ENCODE measurements at places on chromosomes 12 and 14.
A peak's percentile ranks its signal among the peaks of the same experiment; 100 is the strongest.

- no peak for DNase-seq
Observed at GRCh38 chr12:111981987-111982386, 31.0 kb downstream of the TMEM116 start.

DNA sequence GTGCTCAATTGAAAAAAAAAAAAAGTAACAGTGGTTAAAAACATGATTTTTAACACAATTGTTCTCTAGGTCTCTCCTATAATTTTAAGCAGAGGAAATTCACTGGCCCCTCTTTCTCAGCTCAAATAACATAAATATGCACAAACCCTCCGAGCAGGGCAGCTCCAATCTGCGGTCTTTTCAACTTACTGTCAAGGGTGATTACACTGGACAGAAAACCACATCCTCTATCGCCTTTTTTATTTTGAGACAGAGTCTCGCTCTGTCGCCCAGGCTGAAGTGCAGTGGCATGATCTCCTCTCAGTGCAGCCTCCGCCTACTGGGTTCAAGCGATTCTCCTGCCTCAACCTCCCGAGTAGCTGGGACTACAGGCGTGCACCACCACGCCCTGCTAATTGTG is 16.5 kb upstream of the GABARAPL1 start:
- no peak for DNase-seq

DNA sequence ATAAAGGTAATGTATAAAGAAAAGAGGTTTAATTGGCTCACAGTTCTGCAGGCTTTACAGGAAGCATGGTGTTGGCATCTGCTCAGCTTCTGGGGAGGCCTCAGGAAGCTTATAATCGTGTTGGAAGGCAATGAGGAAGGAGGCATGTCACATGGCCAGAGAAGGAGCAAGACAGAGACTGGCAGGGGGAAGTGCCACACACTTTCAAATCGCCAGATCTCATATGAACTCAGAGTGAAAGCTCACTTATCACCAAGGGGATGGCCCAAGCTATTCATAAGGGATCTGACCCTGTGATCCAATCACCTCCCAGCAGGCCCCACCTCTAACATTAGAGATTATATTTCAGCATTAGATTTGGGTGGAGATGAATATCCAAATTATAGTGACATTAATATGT is 26.3 kb downstream of the LDHB start:
- DNase-seq = no peak

DNA sequence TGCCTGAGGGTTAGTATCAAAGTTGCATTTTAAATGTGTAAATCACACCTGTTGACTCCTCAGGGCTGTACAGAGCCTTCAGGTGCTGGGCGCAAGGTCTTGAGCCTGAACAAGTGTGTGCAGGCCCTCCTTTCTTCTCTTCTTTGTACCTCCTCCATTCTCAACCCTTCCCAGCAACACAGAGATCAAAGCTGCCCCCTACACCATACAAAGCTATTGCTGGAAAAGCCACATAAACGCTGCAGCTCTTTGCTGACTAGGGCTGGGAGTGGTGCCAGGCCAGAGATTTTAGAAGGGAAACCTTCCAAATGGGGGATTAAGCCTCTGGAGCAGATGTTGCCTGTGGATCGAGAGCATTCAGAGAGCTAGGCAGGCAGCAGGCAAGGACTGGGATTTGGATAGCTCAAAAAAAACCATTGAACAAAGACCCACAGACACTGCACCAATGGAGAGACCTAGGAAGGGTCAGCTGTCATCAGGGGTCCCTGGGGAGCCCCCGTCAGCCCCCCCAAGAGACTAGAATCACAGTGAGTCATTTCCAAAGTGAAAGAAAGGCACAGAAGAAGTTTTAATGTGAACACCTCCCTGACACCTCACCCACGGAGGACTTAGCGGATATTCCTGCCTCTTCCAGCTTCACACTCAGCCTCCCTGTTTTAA is 18.2 kb upstream of the SUSD6 start:
- DNase-seq = peak; percentile 58

DNA sequence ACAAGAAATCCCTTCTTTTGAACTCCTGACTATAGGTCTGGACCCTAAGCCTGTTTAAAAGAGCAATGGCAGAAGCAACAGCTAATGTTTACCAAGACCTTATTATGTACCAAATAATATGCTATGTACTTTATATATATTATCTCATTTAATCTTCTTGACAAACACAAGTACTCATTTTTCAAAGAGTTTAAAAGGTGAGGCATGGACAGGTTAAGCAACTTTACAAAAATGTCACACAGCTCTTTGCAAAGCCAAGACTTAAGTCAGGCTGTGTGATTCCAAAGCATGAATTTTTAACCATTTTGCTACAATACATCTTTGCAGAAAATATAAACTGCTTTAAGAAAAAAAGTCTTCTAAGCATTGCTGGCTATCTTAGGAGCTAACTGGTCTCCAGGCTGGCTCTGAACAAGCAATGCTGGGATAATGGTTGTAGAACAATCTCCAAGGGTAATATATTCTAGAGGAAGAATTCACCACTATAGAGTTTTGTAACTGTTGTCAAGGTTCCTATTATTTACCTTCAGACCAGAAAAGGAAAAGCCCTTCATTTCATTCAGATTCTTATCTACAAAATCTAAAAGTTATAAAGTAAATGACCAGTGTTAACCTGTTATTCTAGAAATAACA is 22.1 kb downstream of the SYNJ2BP start:
- no peak for DNase-seq

GRCh38 chr12:42261708-42262107 is 23.7 kb upstream of the YAF2 start:
- DNase-seq = no peak

DNA sequence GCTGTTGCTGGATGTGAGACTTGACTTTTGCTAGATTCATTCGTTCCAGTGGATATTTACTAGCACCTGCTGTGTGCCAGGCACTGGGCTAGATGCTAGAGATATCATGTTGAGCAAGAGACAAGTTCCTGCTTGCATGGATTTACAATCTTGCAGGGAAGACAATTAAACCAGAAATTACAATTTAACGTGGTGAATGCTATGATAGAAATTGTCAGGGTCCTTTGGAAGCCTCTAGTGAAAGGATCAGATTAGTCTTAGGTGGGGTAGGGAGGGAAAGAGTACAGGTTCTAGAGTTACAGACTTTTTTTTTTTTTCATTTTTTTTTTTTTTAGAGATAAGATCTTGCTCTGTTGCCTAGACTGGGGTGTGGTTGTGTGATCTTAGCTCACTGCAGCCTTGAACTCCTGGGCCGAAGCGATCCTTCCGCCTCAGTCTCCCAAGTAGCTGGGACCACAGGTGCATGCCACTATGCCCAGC is 36.7 kb downstream of the SPATS2 start:
- no peak for DNase-seq

- DNase-seq = no peak
Observed at GRCh38 chr14:73870525-73871235, 16.0 kb upstream of the ZNF410 start.

- no peak for DNase-seq
Observed at GRCh38 chr12:44674875-44675274, 201.2 kb downstream of the NELL2 start.

DNA sequence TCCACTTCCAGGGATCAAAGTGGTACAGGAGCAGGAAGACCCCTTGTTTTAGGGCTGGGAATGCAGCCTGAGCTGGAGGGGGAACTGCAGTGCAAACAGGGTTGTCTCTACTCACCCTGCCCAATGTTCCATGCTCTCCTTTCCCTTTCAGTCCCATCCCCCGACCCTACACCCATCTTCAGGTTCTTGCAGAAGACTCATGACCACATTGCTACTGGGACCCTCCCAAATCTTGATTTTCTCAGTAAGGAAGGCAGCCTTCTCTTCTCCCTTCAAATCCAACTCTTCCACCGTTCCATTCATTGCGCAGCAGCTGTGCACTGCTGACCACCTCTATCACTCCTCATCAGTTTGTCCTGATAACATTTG is 1.9 kb downstream of the SERPINA11 start:
- DNase-seq = no peak

- no peak for DNase-seq
Observed at GRCh38 chr12:44852483-44852882, 23.6 kb downstream of the NELL2 start.

GRCh38 chr14:24310265-24310645 is 315 bp downstream of the LTB4R2 start:
- no peak for DNase-seq

DNA sequence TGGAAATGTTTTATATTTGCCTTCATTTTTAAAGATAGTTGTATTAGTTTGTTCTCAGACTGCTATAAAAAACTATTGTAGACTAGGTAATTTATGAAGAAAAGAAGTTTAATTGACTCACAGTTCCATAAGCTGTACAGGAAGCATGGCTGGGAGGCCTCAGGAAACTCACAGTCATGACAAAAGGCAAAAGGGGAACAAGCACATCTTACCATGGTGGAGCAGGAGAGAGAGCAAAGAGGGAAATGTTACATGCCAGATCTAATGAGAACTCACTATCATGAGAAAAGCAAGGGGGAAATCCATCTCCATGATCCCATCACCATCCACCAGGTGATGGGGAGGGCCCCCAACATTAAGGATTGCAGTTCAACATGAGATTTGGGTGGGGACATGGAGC is 35.5 kb upstream of the UNC79 start:
- DNase-seq = no peak

DNA sequence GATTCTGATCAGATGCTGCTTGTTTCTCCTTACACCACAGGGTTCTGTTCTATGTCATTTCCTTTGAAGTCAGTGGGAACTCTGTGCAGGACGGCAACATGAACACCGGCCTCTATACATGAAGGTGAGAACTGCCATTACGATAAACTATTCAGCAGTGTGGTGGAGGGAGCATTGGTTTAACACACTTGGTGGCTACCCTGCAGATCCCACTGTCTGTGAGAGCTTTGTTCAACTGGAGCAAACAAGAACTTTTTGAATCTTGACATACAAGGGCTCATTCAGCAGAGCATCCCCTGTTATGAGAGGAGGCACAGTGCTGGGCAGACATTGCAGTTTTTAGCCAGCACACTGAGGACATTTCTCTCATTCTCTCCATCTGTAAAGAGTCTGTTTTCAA is 10.7 kb upstream of the FRS2 start:
- DNase-seq = no peak

DNA sequence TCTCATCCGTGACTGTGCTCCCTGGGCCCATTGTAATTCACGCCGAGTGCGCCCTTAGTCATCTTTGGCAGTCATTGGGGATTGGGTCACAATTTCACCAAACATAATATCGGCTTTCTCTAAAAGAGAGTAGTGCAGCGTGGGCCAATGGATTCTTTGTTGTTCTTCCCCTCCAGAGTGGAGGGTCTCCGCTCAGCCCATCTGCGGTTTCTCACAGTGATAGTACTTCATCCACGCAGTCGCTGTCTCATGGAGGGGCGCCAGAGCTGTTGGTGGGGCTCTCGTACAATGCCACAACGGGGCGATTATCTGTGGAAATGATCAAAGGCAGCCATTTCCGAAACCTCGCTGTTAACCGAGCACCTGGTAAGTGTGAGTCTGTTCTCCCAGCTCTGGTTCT is 321.8 kb downstream of the SNAPC1 start:
- DNase-seq = no peak

DNA sequence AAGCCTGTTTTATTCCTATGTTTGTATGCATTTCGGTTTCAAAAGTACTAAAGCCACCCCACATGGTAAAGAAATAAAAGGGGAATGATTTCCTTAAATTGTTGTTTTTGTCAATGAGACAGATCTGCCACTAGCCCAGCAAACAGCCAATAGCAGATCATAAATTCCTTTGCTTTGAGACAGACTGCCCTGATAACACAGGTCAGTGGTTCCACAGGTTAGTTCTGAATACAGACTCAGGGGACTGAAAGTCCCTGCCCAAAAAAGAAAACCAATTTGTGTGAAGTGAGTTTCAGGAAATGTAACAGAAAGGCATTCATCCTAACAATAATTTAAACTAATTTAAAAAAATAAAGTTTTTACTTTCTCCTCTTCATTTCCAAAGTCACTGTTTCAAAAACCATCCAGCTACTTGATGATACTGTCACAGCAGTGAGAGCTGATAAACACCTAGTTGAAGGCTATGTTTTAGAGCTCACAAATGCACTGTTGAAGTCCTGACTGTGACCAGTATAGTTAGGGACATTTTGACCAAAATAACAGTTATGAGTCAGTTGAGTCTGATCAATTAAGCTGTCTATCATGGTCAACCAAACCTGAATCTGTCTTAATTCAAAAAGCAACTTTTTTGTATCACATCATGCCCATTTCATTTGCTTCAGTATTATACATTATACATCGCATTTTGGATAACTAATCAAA is 77.7 kb downstream of the LGR5 start:
- DNase-seq = no peak

- no peak for DNase-seq
Observed at GRCh38 chr14:33809396-33809981, 141.4 kb downstream of the EGLN3 start.

- no peak for DNase-seq
Observed at GRCh38 chr14:93870377-93870776, 56.8 kb upstream of the FAM181A start.

DNA sequence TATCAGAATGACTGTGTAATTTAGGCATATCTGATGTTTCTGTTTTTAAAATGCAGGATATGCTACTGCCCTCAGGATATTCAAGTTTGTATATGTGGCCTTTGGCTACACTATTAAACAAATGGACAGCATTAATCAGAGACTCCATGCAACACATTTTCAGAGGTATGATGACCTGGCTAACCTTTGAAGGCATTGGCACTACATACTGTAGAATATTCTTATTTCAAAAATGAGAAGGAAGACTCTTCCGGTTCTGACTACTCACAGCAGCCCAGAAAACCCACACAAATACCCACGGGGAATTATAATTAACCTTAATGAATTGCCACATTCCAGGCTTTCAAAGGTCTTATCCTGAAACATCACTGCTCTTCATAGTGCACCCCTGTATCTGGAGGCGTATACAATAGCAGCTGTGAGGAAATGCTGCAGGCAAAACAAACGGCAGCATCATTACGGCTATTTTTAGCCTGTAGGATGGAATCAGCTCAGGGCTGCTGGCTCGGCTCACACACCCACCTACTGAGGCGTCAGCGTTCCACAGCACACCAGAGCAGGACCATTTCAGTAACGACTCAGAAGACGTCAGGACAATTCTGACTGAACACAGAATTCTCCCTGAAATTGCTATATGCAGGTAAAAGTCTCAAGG is 648.5 kb downstream of the RPS29 start:
- peak; percentile 5 for DNase-seq

DNA sequence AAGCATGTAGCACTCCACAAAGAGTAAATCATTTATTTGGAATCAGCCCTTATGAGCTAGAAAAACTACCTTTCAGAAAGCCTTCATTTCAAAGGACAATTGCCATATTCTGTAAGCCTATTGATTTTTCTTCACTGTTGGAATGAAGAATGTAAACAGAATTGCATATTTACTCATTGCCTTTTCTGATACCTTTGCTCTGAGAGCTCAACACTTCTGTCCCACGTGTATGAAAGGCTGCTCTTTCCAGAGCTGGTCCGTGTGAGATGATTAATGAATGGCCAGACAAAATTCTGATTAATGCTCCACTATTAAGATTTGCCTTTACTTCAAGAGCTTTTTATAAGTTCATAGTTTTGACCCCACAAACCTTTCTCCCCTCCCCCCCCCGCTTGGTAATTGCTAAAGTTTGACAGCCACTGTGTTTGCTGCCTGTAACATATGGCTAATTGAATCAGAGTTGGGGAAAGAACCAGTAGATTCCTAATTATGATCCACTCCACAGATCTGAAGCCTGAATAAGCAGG is 63.0 kb upstream of the PLEKHA5 start:
- DNase-seq = no peak

Data from AG08396 (cell line).